ENCODE measurements at places on chromosomes 12 and 14. TPM values are rescaled to one million over a fixed set of nuclear protein-coding genes. Genes with fewer than 3 reads are reported as not detected.
A peak's percentile ranks its signal among the peaks of the same experiment; 100 is the strongest.

The KRT72 gene
- not detected for total RNA-seq

DNA sequence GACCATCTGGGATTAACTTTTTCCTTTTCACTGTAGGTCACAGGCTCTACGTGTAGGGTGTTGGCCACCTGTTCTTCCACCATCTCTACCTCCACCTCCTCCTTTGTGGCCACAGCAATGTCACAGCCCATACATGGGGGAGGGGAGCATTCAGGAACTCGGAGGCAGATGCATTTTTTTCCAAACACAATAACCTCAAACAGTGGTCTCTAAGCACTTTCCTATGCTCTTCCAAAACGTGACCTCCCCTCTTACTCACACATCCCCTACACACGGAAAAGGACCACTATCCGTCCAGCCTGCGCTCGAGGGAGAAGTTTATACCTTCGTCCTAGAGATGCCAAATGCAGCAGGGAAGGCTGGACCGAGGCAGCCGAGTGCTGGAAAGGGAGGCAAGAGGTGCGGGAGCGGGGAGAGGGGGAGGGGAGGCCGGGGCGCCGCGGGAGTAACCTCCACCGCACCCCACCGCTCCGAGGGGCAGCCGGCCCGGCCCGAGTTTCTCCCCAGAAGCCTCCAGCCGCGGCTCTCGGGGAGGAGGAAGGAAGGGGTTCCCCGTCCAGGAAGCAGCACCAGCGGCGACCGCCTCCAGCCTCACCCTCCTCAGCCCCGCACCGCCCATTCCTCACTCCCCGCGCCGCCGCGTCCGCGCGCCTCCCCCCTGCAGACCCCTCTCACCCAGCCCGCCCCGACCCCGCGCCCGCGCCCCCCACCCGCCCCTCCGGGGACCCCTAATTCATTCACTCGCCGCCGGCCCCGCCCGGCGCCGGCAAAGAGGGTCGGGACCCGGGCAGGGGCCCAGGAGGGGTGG is 594 bp downstream of the KRAS start:
- no peak for DNase-seq

The MYF5 gene
- 5.4 TPM for total RNA-seq

- no peak for DNase-seq
Observed at GRCh38 chr12:11981121-11981733, 89.5 kb upstream of the BCL2L14 start.

DNA sequence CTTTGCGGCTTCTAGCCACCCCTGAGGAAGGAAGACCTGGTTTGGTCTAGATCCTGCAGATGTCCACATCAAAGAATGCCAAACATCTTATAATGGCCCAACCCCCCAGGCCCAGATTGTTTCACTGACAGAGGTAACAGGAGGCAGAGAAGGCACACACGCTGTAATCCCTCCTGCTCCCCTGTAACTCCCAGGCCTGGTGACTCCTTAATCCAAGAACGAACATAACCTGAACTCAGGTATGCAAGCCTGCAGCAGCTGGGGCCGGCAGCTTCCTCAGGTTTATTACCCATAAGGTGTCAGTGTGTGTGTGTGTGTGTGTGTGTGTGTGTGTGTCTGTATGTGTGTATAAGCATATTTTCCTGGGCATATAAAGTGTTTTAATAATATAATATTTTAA is 52.7 kb downstream of the ERH start:
- no peak for DNase-seq

- DNase-seq: no peak
Observed at GRCh38 chr12:132403636-132404434, 74.4 kb upstream of the GALNT9 start.

DNA sequence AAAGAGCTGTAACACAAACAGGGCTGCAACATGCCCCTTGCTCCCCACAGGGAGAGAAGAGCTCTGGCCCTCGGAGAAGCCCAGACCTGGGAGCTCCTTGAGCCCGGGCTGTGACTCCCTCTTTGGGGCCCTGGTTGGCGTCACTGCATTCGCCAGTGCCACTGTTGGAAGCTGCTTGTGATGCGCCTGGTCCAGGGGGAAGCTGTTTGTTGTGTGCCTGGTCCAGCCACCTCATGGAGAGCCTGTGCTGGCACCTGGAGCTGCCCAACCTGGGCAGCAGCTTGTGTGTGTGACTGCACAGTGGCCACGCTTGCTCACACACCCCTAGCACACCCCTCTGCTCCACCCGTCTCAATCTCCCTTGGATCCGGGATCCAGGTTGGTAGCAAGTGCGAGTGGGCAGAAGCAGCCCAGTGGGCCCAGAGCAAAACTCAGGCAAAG is 49.5 kb downstream of the A2M start:
- DNase-seq: no peak

The LALBA gene
- not detected for total RNA-seq

DNA sequence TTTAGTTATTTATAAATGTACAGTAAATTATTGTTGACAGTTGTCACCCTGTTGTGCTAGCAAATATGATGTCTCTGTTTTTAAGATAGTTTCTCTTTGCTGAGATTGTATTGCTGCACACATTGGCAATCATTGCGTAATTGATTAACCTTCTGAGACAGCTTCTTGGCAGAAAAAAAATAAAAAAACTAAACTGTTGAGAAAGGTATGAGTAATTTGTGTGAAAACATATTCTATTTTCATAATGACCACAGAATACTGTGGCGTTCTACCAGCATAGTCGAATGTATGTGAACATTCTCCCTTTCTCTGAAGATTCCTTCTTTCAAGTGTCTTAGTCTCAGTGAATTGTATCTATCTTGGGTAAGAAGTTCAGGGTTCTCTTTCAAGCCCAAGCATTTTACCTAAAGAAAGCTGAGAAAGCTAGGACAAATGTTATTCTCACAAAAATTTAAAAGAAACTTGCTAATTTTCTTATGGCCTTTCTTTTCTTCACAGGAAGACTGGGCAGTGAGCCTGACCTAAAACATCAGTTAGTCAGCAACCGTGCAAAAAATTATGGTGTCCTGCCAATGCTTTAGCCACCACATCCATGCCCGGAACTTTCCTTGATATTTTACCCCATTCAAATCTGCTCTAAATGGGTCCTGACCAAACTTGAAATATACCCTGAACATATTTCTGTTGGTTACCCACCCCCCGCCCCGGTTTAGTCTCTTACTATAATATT is 69.0 kb upstream of the REP15 start:
- no peak for DNase-seq

DNA sequence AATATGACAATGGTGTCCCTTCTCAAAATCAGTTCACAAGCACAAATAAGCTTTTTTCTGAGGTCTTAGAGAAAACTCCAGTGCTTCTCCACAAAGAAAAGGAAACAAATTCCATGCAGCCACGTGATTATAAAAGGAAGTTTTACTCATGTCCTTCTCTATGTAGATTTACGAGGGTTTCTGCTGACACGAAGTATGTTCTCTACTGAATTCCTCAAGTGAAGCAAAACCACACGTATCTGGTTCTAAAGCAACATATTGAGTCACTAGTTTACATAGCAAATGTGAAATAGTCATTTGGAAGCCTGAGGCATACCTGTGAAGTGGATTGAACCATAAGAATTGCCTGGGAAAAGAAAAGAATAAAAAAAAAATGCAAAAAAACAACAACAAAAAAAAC is 31.9 kb downstream of the BMP4 start:
- DNase-seq: peak; percentile 50

The METTL17 gene
- 38.3 TPM for total RNA-seq

- no peak for DNase-seq
Observed at GRCh38 chr14:57845802-57846531, 19.9 kb downstream of the SLC35F4 start.

- no peak for DNase-seq
Observed at GRCh38 chr12:69529021-69529420, 56.2 kb upstream of the CCT2 start.

The TBX3 gene
- total RNA-seq: 123 TPM

GRCh38 chr12:95721320-95721719 is 69.2 kb downstream of the NTN4 start:
- DNase-seq: no peak

The ENO2 gene
- total RNA-seq: 9.7 TPM

GRCh38 chr14:56358851-56359614 is 220.6 kb upstream of the TMEM260 start:
- no peak for DNase-seq

The OR6C2 gene
- total RNA-seq: 0.42 TPM

GRCh38 chr12:71011261-71011660 is 90.7 kb upstream of the PTPRR start:
- no peak for DNase-seq

The PZP gene
- total RNA-seq: 1.7 TPM

The ATG2B gene
- total RNA-seq: 52.4 TPM

DNA sequence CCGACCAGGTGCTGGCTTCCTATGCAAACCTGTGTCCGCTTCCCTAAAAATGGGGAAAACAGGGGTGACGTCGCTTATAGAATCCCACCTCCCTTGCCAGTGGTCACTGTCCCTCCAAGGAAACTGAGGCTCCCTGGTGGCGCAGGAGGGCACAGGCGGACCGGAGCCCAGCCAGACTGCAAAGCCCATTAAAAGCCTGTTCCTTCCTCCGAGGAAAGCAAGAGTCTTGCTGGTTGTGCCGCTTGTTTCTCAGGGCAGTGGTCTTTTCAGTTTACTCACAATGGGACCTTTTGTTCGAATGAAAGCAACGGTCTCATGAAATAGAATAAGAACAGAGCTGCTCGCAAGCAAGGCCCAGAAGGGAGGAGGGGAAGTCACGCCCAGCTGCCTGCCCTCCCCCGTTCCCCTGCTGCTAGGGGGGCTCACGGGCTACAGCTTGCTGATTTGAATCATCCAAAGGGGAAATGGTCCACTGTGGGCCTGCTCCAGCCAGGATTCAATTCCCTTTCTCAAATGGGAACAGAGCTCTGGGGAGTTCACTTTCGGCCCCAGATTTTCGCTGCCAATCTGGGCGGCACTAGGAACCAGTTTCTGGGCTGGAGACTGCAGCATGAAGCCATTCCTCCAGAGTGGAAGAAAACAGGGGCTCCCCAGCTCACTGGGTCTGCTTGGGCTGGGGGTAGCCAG is 4.6 kb upstream of the SELPLG start:
- no peak for DNase-seq

- DNase-seq: no peak
Observed at GRCh38 chr12:29561664-29562071, 64.2 kb upstream of the OVCH1 start.

GRCh38 chr12:75260316-75260715 is 50.7 kb upstream of the KCNC2 start:
- no peak for DNase-seq

DNA sequence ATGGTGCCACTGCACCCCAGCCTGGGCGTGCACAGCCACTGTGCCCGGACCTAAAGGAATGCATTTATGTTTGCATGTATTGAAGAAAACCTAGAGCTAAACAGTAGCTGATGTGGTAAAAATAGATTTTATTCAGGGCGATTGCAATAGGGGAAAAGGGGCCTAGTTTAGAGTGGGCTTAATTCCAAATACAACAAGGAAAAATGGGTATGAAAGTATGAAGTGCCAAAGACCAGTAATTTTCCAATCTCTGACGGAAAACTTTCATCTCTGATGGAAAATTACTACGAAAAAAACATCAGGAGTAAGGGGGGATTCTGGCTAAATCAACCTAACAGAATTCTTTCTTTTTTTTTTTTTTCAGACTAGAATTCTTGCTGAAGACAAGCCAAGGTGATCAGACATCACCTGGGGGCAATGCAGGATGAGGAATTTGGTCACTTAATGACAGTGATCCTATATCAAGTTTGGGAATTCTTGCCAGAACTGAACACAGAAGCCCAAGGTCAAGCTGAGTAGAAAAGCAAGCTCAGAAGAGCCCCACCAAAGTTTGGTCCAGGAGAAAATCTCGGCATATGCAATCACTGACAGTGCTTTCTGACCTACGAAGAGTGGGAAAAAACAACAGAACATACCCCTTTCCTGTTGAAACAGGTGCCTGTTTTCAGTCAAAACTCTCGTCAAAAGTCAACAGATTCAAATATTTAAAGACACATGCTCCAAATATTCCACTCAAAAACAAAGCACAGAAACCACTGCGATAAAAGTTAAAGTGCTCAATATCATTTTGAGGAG is 13.7 kb upstream of the APOBEC1 start:
- no peak for DNase-seq

DNA sequence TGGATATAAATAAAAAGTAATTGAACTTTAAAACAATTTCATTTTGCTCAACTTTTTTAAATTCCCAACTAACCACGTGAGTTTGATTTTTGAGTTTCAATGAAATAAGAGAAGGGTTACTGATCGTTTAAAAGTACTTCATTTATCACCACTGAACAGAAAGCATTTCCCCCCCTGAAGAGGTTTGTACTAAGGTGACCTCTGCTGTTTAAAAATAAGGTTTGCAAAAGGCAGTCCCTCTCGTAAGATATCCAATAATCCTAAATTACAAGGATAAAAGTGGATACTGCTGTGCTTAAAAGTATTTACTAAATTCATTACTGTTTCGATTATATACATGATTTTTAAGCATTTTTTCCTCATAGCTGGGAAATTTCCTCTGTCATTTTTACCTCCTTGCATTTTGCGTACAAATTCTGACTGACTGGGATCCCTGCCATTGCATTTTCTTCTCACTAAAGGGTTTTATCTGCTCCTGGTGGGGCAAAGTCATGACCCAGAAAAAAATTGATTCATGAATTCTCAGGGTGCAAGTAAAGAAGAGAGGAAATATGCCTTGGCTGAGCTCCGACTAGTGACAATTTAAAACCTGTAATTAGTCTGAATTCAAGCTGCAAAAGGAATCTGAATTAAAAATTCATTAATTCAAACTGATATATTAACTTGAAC is 463.8 kb downstream of the PRKD1 start:
- DNase-seq: no peak

- DNase-seq: no peak
Observed at GRCh38 chr12:123828854-123829547, 66.9 kb downstream of the DNAH10 start.

The AKT1 gene
- total RNA-seq: 70.3 TPM

The ITFG2 gene
- 23.2 TPM for total RNA-seq

The MOAP1 gene
- 26.6 TPM for total RNA-seq

The CLEC14A gene
- 27.5 TPM for total RNA-seq

GRCh38 chr14:24162093-24162492 is 1.0 kb downstream of the IRF9 start:
- no peak for DNase-seq

GRCh38 chr14:100149851-100150611 is 9.4 kb downstream of the DEGS2 start:
- DNase-seq: no peak

DNA sequence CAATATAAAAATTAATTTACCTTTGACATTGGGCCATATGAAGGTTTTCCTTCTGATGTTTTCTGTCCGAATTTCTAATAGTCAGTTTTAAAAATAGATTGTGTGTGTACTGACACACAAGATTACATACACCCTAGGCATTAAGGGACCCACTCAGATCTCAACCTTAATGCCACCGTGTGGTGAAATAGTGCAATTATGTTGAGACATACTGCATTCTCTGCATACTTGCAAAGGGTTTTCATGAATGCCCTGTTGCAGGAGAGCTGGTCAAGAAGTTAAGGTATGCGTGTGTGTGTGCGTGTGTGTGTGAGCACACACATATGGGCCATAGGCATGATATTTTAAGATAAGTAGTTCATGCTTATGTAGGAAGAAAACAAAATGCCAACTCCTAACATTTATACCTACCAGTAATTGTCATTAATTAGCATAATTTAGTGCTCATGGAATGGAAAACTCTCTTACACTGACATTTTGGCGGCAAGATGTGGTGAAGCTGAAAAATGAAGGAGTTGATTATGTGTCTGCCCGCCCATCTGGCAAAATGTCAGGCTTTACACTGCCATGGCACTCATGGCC is 58.8 kb downstream of the PIK3C2G start:
- no peak for DNase-seq

The ASB2 gene
- total RNA-seq: 32.3 TPM

The MORN3 gene
- total RNA-seq: 0.16 TPM
